Left renal cortex interstitium (tissue), 4 donors: ENCODE measurements at places on chromosomes 16 and 17.

- no peak for DNase-seq
Measured at GRCh38 chr16:27374221-27374803, 27.7 kb upstream of the IL21R start.

DNA sequence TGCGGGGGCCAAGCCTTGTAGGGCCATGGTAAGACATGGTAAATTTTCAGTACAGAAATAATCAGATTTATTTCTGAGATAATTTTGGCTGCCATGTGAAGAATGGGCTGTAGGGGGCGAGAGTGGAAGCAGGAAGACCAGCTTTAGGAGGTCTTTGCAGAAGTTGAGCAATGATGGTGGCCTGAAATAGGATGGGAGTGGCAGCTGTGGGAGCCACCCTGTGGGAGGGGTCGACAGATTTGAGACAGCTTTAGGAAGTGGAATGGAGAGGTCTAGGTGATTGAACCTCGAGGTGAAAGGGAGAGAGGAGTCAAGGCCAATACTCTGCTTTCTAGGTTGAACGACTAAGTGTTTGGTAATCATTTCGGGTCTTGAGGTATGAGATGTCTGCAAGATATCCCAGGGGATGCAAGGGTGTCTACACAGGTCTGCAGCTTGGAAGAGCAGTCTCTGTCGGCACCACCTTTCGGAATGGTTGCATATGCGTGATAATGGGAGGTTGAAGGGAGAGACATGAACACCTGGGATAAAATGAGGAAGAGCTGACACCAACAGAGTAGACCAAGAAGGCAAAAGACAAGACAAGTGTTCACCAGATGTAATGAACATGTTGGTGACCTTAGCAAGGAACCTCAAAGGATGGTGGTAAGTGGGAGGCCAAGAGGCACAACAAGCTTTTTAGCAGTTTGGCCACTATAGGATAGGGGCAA is 4.2 kb upstream of the ATXN7L3 start:
- no peak for DNase-seq

GRCh38 chr16:3027983-3028715 is 4.3 kb downstream of the THOC6 start:
- DNase-seq: no peak

GRCh38 chr16:30885196-30885595 is 8.7 kb downstream of the BCL7C start:
- DNase-seq: no peak

DNA sequence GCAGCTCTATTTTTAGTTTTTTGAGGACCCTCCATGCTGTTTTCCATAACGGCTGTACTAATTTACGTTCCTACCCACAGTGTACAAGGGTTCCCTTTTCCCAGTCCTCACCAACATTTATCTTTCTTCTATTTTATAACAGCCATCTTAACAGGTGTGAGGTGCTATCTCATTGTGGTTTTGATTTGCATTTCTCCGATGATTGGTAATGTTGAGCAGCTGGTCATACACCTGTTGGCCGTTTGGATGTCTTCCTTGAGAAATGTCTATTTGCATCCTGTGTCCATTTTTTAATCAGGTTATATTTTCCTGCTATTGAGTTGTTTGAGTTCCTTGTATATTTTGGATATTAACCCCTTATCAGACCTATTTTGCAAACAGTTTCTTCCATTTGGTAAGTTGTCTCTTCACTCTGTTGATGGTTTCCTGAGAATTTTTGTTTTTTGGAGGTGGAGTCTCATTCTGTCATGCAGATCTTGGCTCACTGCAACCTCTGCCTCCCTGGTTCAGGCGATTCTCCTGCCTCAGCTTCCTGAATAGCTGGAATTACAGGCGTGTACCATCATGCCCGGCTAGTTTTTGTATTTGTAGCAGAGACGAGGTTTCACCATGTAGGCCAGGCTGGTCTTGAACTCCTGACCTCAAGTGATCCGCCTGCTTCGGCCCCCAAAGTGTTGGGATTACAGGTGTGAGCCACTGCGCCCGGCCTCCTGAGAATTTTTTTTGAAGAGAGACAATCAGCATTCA is 279.6 kb downstream of the SNX29 start:
- no peak for DNase-seq

GRCh38 chr17:751269-752001 is 629 bp downstream of the GEMIN4 start:
- DNase-seq: no peak

GRCh38 chr17:49845321-49845720 is 2.5 kb downstream of the TAC4 start:
- no peak for DNase-seq

DNA sequence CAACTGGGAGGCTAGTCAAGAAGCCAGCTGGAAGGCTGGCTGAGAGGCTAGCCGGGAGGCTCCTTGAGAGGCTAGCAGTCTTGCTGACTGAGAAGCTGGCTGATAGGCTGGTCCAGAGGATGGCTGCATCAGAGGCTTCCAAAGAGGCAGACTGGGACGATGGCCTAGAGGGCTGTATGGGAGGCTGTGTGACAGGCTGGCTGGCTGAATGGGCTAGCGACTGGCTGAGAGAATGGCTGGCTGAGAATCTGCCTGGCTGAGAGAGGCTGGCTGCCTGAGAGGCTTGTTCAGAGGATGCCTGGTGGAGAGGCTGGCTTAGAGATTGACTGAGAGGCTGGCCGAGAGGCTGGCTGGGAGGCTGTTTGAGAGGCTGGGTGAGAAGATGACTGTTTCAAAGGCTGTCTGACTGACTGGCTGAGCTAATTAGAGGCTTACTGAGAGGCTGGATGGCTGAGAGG is 34.8 kb upstream of the ACSM2B start:
- DNase-seq: no peak

DNA sequence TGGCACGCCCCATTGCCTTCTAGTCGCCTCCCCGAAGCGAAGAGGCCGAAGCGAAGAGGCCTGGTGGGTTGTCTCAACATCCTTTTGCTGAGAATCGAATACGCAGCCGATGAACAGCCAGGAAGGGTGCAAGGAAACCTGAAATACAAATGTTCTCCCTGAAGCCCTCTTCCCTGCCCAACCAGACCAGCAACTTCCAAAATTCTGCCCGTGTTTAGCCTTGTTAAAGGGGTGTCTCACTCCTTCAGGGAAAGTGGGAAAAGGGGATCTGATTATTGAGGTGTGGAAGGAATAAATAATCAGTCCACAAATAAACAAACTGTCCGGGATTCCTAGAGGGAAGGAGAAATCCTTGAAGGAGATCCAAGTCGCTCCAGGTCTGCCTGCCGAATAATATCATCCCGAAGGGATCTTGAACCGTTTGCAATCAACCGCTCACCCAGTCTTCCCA is 1.4 kb upstream of the FOXC2 start:
- DNase-seq: no peak

DNA sequence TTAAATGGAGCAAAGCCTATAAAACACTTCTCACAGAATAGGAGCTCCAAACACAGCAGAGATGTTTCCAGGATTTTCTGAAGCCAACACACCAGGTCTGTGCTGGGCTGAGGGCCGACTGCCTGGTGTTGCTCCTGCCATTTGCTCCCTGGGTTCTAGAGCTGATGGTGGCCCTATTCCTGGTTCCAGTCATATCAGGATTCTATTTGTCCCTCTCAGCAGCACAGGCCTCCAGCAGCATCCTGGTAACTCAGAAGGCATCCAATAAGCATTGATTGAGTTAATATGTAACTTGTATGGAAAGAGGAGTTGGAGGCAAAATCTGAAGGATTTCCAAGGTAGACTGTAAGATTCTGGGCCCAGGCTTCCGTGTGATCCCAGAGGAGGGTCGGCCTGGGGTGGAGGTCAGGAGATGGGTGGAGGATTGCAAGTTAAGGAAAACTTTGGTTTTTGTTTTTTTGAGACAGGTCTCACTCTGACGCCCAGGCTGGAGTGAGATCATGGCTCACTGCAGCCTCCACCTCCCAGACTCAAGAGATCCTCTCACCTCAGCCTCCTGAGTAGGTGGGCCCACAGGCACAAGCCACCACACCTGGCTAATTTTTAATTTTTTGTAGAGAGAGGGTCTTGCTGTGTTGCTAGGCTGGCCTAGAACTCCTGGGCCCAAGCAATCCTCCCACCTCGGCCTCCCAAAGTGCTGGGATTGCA is 5.7 kb downstream of the NUPR1 start:
- no peak for DNase-seq

- DNase-seq: no peak
Measured at GRCh38 chr16:49015225-49015592, 266.4 kb downstream of the CBLN1 start.

- DNase-seq: no peak
Measured at GRCh38 chr17:51914577-51914976, 243.9 kb downstream of the CA10 start.

GRCh38 chr16:27425961-27426360 is 24.0 kb downstream of the IL21R start:
- no peak for DNase-seq

GRCh38 chr17:76704805-76705204 is 6.0 kb downstream of the MXRA7 start:
- no peak for DNase-seq

GRCh38 chr16:56689171-56689570 is 6.9 kb downstream of the MT1X start:
- no peak for DNase-seq

DNA sequence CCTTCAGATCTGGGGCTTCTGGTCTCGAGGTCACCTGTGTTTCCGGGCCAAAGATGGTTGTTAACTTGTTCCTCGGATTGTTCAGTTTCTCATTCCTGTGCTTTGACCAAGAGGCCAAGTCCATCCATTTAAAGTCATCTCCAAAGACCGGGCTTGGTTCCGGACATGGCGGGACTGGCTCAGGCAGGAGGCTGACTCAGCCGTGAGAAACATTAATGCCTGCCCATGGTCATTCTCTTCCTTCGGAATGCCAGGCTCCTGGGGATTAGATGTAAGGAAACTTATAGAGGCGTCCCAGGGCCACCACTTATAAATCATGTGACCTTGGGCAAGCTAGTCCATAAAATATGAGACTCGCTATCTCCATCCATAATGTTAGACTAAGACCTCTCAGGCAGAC is 13.6 kb upstream of the NKD1 start:
- no peak for DNase-seq

- no peak for DNase-seq
Measured at GRCh38 chr16:88606148-88606757, 32.1 kb upstream of the IL17C start.

- no peak for DNase-seq
Measured at GRCh38 chr16:23502466-23502865, 7.8 kb downstream of the GGA2 start.

DNA sequence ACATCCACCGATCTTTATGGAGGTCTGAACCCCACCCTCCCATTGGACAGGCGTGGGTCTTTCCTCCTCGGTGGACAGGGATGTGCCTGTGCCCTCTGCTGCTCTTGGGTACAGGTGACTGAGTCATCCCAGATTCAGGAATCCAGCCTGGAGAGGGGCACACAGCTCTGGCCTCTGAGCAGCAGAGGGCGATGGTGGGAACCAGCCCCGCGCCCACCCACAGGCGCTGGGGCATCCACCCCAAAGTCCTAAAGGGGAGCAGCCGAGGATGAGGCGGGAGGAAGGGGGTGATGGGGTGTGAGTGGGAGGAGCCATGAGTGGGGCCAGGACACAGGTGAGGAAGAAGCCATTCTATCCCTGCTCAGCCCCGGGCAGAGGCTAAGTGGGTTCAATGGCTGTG is 35.0 kb downstream of the ENGASE start:
- no peak for DNase-seq

GRCh38 chr16:80171746-80172145 is 369.0 kb upstream of the DYNLRB2 start:
- no peak for DNase-seq
